ENCODE measurements at places on chromosomes 5 and 9. TPM values are rescaled to one million over a fixed set of nuclear protein-coding genes. Genes with fewer than 3 reads are reported as not detected.

DNA sequence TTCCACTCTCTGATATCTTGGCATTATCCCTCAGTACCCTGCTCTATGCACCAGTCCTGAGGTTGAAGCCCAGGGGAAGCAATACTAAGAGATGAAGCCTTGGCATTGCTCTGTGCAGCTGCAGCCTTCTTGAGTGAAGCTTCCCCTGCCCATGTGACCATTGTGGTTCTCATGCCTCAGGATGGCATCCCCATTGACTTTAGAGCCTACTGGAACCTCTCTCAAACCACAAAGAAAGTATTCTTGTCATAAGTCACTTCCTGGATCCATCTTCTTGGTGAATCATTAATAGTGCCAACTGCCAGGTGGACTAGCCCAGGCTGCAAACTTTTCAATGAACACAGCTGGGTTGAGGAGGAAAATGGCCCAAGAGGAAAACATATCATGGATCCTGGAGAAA, 283.9 kb upstream of the RFX3 start:
- peak; percentile 96 for DNase-seq

DNA sequence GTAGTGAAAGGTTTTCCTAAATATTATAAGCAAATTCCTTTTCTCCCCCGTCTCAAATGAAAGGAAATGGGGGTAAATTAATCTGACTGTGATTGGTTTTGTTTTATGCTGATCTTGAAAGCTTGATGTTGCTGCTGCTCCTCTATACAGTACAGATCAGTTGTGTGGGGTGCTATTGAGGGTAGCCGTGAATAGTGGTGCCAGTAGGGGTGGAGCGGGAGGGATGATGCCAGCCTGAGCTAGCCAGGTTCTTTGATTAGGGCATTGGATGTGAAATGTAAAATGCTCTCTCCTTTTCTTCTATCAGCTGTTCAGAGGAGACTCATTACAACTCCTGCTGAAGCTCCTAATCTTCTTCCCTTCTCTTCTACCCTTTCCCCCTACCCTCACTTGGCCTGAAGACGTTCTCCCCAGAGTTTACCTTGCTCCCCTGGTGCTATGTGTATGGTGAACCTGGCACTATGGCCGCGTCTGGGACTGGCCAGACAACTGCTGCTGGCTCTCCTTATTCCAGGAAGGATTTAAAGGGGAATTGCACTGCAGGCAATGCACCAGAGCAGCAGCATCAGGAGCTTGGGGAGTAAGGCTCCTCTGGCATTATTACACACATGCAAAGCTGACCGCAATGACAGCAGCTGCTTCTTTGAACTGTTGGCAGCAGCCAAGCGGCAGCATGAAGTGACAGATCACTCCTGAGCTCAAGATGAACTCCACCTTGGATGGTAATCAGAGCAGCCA, 566 bp downstream of the GPR21 start:
- no peak for DNase-seq

Gene HTR4
- total RNA-seq = not detected

DNA sequence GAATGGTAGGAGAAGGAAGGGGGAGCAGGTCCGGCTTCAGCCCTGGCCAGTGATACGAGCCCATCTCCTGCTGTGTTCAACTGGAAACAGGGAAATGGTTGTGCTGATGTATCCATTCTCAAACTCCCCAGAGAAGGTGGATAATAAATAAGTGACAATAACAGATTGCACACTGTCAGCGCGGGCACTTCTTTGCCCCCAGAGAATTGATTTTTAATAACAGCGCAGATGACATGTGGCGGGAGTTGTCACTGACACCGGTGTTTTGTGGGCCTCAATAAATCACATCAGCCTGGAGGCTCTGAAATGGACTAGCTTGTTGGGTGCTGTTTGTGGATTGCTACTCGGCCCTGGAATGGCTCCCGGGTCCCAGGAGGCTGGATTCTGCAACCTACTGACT, 141.4 kb upstream of the PANK3 start:
- DNase-seq = no peak

GRCh38 chr9:115469841-115470240, 351.9 kb upstream of the TNC start:
- DNase-seq = no peak

GRCh38 chr9:89436326-89436725, 61.6 kb downstream of the SEMA4D start:
- no peak for DNase-seq

Gene ANKRD20A1
- not detected for total RNA-seq

- DNase-seq = peak; percentile 38
Observed at GRCh38 chr5:10457682-10458574, 16.2 kb downstream of the ROPN1L start.

GRCh38 chr5:133319244-133319643, 267.4 kb downstream of the HSPA4 start:
- DNase-seq = no peak

DNA sequence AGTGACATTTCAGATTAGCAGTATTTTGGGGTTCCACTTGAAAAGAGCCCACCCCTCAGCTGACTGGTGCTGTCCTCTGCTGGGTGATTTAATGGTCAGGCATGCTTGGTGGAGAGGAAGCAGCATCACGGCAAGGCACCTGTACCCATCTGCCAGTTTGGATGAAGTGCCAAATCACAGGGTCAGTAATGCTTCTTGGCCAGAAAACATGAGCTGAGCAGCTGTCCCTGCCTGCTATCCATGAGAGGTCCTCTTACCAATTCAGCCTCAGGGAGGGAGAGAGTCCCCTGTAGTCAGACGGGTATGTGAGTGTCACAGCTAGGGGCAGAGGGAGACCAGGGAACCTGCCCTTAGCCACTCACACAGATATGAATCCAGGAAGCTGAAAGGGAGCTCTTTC, 137.9 kb downstream of the SEC61B start:
- no peak for DNase-seq

GRCh38 chr5:132767150-132767549, 9.9 kb downstream of the SEPTIN8 start:
- DNase-seq = no peak

Gene IL4
- not detected for total RNA-seq

- no peak for DNase-seq
Observed at GRCh38 chr9:132985071-132985350, 6.5 kb downstream of the GFI1B start.

Gene IRX2
- total RNA-seq = not detected

Gene TLX3
- total RNA-seq = not detected

Gene AHRR
- total RNA-seq = 49.1 TPM

GRCh38 chr5:7146886-7147285, 249.1 kb upstream of the ADCY2 start:
- no peak for DNase-seq

GRCh38 chr9:79913867-79914266, 342.1 kb downstream of the TLE4 start:
- no peak for DNase-seq

GRCh38 chr9:73133022-73133651, 18.5 kb upstream of the ANXA1 start:
- DNase-seq = peak; percentile 39

Gene INSYN2B
- total RNA-seq = 70.7 TPM

DNA sequence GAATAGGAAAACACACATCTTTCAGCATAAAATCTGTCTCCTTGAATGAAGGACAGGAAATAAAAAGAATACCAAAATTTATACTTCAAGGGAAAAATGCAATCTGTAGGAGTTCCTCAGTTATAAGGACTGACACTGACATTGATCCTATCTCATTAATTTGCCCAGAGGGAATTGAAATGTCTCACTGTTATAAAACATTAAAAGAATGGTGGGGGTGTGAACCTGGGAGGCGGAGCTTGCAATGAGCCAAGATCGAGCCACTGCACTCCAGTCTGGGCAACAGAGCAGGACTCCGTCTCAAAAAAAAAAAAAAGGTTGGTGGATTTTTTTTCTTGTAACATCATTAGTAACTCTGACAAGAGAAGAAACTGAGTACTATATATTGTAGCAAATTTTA, 60.8 kb downstream of the TTLL11 start:
- no peak for DNase-seq

DNA sequence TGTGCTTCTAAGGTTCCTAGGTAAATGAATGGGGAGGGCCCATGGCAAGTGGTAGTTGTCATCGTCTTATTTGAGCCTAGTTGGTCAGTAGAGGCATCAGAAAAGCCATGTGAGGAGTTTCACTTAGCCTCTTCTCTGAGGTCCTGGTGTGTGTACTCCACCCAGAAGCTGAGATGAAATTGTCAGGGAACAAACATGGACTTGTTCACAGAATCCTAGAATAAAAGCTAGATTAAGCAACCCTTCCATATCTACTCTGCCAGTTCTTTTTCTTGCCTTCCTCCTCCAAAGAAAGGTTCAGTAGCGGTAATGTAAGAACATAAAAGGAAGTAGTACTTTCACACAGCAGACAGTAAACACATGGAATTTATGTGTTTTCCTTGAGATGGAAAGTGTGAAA, 70.4 kb downstream of the ARHGAP26 start:
- no peak for DNase-seq

Gene FOXD4L4
- 0.07 TPM for total RNA-seq

GRCh38 chr5:148808864-148809642, 17.4 kb upstream of the ADRB2 start:
- peak; percentile 70 for DNase-seq

DNA sequence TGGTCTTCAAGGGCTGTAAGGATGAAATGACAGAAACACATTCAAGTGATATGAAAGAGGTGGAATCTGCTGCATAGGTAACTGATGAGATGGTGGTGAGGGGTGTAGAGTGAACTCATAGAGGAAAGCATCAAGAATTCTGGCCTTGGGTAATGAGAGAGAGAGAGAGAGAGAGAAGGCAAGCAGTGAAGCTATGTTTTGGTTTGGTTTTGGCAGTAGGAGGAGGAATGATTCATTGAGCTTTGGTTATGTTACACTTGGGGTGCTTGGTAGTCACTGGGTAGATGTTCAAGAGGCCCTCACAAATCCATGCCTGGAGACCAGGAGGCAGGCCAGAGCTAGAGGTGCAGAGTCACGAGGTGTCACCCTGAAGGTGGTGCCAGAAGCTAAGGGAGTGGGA, 89.5 kb downstream of the EGFLAM start:
- DNase-seq = peak; percentile 60

Gene PFN3
- total RNA-seq = not detected

Measured in M059J (cell line).